ENCODE measurements at places on chromosomes 5 and 9.

DNA sequence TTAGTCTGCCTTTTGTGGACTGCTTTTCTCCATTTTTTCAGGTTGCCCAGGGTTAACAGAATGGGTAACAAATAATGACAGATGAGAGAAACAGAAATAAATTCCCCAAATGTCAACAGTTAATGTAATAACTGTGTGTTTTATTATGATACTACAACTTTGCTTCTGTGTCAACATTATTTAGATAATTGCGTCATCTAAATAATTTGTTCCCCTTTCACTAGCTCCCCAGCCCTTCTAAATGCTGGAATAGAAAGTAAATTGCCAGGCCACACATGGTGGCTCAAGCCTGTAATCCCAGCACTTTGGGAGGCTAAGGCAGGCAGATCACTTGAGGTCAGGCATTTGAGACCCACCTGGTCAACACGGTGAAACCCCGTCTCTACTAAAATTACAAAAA lies 53.5 kb downstream of the RNF38 start:
- DNase-seq: no peak

DNA sequence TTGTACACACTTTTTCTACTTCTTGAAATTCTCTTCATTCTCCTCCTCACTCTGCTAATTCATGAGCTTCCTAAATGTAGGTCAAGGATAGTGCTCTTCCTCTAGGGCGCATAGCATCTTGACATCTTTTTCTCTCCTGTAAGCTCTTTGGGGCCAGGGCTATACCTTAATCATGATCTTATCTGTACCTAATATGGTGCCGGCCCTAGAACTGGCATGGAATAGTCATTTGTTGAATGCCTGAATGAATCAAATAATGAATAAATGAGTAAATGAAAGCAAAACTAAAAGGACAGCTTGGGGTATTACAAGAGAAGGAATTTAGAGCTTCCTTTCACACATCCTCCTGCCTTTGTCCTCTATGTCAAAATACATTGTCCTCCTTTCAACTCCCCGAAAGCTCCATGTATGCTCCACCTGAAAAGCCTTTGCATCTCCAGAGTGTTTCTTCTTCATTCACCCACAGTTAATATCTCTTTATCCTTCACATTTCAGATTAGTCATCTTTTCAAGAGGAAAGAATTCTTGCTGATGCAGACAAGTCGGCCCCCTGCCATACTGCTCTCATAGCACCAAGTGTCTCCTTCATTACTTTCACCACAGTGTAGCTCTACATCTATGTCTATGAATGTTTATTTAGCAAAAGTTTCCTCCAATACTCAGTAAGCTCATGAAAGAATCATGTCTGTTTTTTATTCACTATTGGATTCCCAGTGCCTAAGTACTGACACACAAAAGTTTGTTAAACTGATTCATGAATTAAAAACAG lies 16.4 kb upstream of the PPP2R2B start:
- peak; percentile 14 for DNase-seq

DNA sequence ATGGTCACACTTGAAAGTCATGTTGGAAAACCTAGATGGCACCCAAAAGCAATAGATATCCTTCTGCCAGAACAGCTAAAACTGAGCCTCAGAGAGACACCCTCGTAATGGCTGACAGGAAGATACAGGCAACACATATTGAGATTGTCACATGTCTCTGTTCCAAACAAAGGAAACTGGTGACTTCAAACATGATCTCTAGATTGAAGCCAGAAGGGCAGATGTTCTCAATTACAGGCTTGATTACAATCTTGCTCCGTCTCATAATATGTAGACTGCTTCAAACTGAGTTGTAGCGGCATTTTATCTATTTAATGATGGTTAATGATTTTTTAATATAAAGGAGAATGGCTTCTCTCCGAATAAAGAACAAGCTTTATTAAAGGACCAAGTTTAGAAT lies 774.3 kb downstream of the KCTD16 start:
- DNase-seq: no peak

- DNase-seq: no peak
These were observed 80.3 kb downstream of the MAP1B start for GRCh38 chr5:72187388-72188075.

- no peak for DNase-seq
These were observed 63.2 kb downstream of the ANKRD55 start for GRCh38 chr5:56169949-56170348.

GRCh38 chr5:117095346-117096332 lies 521.0 kb upstream of the SEMA6A start:
- no peak for DNase-seq

DNA sequence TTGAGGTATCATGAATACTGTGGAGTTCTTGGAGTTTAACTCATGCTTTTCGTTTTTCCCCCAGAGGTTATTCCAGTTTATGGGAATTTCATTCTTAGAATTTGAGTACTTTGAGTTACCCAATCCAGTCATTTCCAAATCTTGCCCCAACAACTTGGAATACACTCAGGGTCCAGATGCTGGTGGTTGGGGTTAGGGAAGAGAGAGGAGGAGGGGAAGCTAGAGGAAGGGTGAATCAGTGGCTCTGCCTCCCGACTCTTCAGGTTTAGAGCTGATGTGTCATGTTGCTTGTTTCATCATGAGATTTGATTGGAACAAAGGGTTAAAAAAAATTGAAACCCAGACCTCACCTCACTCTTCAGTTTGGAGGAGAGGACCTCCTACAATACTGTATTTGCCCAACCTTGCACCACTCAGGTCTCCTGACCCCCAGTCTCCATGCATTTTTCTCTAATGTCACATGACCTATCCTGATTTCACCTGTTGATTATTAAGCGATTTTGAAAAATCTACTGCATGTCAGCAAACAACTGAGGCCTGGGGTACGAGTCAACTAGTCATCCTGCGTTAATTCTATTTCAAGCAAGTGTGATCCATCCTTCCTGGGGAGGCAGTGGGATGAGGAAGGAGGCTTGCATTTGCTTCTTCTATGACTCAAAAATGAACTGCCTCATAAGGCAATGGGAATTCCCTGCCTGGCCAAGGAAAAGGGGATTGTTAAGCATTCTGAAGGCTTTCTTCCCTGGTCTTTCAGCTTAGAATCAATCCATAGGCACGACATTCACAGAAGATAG lies 6.2 kb upstream of the SLC1A3 start:
- no peak for DNase-seq

GRCh38 chr9:23717505-23717904 lies 108.5 kb downstream of the ELAVL2 start:
- DNase-seq: no peak

GRCh38 chr5:132094393-132095076 lies 20.9 kb downstream of the CSF2 start:
- peak; percentile 95 for DNase-seq

DNA sequence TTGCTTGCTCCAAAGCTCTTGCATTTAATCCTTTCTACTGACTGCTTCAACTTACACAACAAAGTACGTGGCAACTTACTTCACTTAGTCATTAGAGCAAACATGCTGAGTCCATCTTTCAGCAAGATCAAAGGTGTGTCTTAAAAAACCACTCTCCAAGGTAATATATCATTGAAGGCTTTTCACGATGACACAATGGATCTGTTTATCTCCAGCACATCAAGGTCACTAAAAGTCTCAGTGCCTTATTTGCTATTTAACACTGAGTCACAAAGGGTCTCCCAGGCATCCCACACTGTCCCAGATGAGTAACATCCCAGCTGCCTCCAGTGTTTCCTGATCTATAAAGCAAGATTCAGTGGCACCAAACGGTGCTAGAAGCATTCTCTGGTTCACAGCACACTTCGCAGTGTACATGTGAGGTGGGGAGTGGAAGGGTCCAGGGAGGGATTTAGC lies 3.7 kb upstream of the CLK4 start:
- DNase-seq: peak; percentile 60

- DNase-seq: no peak
These were observed 715.2 kb upstream of the ADAMTS16 start for GRCh38 chr5:4424895-4425294.

- DNase-seq: no peak
These were observed 350.8 kb downstream of the DMRT2 start for GRCh38 chr9:1400983-1401382.

GRCh38 chr9:134585021-134585561 lies 56.5 kb upstream of the COL5A1 start:
- DNase-seq: no peak

GRCh38 chr5:87321605-87322004 lies 53.9 kb downstream of the RASA1 start:
- no peak for DNase-seq

GRCh38 chr5:72412283-72413055 lies 92.3 kb downstream of the PTCD2 start:
- peak; percentile 88 for DNase-seq

DNA sequence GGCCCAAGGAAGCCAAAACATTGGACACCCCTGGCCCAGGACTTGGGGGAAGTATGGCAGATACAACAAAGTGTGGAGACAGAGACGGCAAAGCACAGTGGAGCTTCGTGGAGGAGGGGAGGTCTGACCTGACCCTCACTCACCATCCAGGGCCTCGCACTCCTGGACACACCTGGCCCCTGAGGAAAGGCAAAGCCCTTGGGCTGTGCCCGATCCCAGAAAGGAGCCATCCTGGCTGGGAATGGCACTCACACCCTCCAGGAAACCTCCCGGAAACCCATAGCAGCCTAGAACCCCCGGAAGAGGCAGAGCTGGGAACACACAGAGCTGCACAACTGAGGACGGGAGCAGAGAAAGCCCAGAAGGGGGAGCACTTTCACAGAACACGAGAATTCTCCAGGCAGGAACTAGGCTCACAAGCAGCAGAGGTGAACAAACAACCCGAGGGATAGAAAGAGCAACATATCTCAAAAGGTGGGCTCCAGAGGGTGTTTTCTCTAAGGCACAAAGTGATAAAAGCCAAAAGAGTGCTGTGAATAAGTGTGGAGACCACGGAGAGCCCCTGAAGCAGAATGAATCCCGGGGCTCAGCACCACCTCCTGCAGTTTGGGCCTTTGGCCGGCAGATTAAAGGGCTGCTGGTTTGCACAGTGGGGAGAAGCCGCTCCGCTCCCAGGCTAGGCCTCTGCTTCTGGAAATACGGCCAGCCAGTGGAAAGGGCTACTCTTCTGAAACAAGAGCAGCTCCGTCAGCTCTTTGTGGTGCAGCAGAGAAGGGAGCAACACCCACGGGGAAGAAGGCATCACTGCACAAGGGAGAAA lies 108.2 kb downstream of the UBE2R2 start:
- DNase-seq: peak; percentile 57

GRCh38 chr9:136643596-136644342 lies 18.9 kb upstream of the EGFL7 start:
- no peak for DNase-seq

- no peak for DNase-seq
These were observed 123.6 kb downstream of the ELAVL2 start for GRCh38 chr9:23702311-23702922.

GRCh38 chr5:56319526-56320181 lies 86.5 kb upstream of the ANKRD55 start:
- peak; percentile 53 for DNase-seq

GRCh38 chr9:115117999-115118878 lies at the start of gene TNC:
TSS of gene TNC (minus strand) at chr9:115118157. CDS start at chr9:115091018, 27,139 bp downstream.
- DNase-seq: peak; percentile 59

GRCh38 chr5:43110606-43111170 lies 10.0 kb upstream of the ZNF131 start:
- peak; percentile 14 for DNase-seq

DNA sequence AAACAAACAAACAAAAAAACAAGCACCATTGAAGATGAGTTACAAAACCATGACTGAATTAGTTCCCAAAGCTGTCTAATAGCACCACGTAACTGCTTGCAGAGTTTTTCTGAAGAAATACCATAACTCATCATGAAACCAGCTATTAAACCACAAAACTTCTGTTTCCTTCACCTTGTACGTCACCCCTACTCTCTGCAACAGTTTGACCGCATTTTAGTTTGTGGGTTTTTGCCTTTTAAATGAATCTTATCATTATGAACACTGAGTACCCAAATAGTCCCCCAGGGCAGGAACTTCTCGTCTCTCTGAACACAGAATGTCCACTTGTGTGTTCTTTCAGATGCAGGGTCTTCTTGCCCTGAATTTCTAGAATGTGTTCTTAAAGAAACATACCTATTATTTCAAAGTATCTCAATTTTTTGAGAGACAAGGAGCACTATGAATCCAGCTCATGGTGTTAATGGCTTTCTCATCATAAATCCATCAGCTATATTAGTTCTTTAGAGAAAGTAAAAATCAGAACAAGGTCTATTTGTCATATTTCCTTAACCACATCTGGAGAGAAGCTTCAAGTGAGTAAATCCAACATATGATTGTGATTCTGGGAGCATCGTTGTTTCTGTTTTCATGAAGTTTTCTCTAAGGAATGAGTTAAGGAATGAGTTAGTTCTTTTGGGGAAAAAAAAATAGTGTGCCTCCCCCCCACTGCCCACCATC lies 210.6 kb downstream of the AUH start:
- DNase-seq: peak; percentile 95

DNA sequence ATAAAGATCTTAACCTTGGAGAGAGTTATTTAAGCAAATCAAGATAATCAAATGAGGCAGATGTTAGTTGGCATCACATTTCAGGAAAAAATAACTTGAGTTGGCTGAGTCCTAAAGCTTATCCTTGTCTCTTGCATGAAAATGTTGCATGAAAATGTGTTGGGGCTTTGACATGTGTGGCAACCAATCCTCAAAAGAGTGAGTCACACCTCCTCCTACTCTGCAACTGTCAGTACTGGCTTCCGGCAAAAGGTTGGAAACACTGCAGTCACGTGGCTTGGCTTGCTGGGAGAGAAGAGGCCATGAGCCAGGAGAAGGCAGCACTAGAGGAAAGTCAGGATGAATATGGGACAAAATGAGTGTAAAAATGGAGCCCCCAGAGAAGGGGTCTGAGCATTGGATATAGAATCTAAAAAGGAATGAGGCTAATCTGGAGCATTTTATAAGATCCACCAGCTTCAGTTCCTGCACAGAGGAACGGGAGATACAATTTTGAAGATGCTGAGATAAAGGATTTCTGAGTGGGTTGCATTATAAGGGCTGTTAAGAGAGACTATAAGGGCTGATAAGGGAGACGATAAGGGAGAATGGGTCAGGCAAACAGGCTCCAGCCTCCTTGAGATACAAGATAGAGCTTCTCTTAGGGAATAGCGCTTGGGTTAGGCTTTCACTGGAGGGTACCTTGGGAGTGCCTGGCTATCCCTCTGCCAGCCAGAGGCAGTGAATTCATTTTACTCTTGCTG lies 43.1 kb downstream of the SPATA31D1 start:
- DNase-seq: peak; percentile 91

DNA sequence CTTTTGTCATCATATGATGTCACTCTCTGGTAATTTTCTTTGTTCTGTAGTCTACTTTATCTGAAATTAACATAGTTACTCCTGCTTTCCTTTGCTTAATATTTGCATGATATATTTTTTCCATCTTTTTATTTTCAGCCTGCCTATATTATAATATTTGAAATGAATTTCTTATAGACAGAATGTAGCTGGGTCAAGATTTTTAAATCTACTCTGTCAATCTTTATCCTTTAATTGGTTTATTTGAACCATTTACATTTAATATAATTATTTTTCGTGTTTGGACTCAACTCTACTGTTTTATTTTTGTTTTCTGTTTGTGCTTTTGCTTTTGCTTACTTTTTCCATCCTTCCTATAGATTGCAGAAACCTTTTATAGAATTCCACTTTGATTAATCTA lies 118.0 kb downstream of the FOXD1 start:
- DNase-seq: no peak

- no peak for DNase-seq
These were observed 817.8 kb downstream of the TLE1 start for GRCh38 chr9:80871596-80871995.
